ENCODE measurements at places on chromosomes 12 and 14.
A peak's percentile ranks its signal among the peaks of the same experiment; 100 is the strongest.

DNA sequence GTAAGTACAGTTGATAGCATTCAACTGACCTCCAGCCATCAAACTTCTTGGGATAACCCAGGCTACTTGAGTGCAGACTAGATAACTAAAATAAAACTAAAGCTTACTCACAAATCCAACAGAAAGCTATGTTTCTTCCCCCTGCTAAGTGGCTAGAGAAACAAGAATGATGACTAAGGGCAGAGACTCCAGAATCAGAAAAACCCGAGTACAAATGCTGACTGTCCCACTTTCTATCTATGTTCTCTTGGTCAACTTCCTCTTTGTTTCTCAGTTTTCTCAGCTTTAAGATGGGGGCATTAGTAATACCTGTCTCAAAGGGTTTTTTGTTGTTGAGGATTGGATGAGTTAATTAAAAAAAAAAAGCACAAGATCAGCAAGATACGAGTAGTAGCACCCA is 6.1 kb upstream of the NUAK1 start:
- DNase-seq, result no peak

- DNase-seq, result no peak
Measured at GRCh38 chr12:118271183-118271582, 101.5 kb downstream of the TAOK3 start.

- DNase-seq, result peak; percentile 97
Measured at GRCh38 chr12:120469450-120470149, at the start of gene SRSF9. Gene SRSF9 (minus strand): TSS chr12:120469748. CDS start chr12:120469609, 139 bp downstream.

DNA sequence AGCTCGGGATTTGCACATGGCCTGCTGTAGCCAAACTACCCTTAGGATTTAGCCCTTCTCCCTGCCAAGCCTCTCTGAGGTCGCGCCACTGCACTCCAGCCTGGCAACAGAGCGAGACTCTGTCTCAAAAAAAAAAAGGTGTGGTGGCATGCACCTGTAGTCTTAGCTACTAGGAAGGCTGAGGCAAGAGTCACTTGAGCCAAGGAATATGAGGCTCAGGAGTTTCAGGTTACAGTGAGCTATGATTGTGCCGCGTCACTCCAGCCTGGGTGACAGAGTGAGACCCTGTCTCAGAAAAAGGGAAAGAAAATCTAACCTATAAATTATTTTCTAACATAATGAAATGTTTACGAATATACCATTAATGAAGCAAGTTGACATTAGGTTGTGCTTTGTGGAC is 29.7 kb downstream of the ESRRB start:
- no peak for DNase-seq

GRCh38 chr12:127024791-127025190 is 1242.2 kb upstream of the TMEM132C start:
- DNase-seq, result no peak

DNA sequence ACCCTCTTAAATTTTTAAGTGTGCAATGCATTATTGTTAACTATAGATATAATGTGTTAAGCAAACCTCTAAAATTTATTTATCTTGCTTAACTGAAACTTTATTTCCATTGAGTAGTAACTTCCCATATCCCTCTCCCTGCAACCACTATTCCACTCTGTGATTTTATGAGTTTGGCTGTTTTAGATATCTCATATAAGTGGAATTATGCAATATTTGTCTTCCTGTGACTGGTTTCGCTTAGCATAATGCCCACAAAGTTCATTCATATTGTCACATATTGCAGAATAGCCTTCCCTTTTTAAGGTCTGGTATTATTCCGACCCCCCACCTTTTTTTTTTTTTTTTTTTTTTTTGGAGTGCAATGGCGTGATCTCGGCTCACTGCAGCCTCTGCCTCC is 247.6 kb downstream of the EMP1 start:
- DNase-seq, result no peak

GRCh38 chr14:67440513-67440912 is 28.5 kb upstream of the PLEK2 start:
- DNase-seq, result no peak

DNA sequence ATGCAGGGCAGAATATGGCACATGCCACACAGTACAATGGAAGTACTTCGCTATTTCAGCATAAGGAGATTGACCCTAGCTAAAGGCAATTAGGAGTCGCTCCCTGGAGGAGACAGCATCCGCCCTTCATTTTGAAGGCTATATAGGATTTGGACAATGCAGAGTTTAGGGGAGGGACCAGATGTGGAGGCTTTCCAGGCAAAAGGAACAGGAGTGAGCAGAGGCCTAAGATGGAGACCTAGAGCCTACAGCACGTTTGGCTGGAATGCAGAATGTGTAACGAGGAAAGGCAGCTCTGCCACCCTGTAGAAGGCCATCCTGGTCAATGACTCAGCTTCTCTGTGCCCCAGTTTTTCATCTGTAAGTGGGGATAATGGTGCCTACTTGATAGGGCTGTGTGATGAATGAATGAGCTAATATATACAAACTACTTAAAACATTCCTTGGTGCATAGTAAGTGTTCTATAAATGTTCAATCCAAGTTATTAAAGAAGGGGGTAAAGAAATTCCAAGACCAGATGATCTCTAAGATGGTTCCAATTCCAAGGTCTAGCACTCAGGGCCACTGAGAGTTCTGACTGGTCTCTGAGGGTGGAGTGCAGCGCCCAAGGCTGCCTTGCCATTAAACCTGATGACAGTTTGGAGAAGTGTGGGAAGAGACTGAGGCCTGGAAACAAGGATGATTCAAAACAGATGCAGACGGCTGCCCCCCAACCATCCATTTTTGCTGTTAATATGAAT is 54.3 kb upstream of the FRMD6 start:
- no peak for DNase-seq

DNA sequence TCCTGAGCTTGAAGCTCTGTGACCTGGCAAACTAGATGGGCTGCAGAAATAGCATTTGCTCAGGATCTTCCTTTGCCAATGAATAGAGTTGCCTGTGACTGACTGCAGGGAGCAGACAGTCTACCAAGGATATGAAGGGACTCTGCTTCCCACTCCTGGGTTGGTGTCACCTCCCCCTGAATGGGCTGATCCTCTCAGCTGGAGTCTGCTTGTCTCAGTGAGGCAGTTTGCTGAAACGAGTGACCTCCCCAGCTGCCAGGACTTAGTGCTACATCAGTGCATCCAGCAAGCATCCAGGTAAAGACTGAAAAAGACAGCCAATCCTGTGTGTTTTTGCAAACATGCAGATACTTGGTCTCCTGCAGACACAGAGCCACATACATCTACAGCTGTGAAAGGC is 28.5 kb downstream of the PAH start:
- DNase-seq, result no peak

DNA sequence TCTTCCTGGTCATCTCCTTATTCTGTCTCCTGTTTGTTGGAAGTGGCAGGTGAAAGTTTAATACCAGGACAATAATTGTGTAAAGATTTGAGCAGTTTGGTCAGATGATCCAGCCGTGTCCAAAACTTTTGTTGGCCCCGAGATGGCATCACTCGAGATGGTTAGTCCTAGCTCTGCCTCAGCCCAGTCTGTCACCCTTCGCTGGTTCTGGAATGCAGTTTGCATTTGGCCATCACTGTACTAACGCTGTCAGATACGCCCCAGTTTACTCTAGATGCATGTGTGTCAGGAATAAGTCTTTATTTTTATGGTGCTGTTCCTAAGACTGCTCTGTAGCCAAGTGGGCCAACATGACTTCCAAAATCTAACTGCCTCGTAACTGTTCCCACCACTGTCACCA is 79.6 kb downstream of the MOK start:
- DNase-seq, result no peak

DNA sequence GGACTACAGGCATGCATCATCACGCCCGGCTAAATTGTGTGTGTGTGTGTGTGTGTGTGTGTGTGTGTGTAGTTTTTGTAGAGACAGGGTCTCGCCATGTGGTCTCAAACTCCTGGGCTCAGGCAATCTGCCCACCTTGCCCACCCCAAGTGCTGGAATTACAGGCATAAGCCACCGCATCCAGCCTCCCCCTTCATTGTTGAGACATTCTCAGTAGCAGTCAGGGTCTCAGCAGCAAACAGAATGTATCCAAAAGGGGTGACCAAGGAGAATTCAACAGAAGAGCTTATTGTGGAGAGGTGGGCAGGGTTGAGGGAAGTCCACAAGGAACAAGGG is 37.3 kb upstream of the PLEKHG6 start:
- no peak for DNase-seq

- DNase-seq, result no peak
Measured at GRCh38 chr14:78664841-78665240, 494.7 kb downstream of the NRXN3 start.

DNA sequence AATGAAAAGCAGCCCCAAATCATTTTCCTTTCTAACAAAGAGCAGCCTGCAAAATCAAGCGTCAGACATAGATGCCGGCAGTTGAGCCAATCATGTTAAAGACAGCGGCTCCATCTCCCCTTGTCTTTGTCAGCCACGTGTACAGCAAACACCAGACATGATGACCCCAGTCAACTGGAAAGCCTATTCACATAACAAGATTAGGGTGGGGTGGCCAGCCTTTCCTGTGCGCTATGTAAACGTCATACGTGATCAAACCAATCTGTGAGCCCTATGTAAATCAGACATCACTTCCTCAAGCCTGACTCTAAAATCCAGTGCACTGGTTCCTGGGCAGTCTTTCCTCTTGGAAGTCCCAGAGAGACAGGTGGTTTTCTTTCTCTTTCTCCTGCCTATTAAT is 9.9 kb upstream of the FICD start:
- DNase-seq, result no peak

DNA sequence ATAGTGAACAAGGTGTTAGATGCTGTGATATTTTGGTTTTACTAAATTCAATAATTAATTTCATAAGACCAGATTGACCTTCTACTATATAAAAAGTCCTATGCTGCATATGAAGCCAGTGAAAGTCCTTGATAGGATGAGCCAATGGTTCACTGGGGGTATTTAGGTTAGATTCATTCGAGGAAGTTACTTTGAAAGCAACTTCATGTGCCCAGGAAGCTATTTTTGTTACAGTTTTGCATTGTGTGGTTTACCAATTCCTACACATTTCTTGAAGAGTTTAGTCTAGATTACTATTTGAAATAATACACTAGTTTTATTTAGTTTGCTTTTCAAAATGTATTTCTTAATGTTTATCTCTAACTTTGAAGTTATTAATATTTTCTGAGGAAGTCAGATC is 58.5 kb upstream of the RMST start:
- no peak for DNase-seq

GRCh38 chr12:106269150-106269771 is 21.4 kb upstream of the CKAP4 start:
- no peak for DNase-seq

DNA sequence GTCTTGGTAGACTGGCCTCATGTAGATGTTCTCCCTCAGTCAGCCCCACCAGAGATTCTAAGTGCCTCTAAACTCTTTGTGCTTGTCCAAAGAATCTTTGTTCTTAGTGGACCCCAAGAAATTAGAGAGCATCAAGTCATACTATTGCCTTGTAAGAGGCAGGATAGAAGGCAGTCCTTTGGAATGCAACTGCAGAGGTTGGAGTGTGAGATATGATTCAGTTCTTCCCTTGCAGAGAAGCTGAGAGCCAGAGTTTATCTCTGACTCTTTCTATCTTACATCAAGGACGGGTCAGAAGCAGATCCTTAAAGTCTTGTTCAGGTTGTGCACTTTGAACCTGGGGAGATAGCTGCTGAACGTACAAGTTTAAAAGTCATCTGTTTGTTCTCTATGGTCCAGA is 21.1 kb downstream of the TMX1 start:
- DNase-seq, result no peak

GRCh38 chr12:15633201-15633600 is 156.0 kb downstream of the EPS8 start:
- DNase-seq, result no peak
